ENCODE measurements at places on chromosomes 5 and 9.

- no peak for DNase-seq
Observed at GRCh38 chr5:115271295-115272050, 8.8 kb upstream of the PGGT1B start.

DNA sequence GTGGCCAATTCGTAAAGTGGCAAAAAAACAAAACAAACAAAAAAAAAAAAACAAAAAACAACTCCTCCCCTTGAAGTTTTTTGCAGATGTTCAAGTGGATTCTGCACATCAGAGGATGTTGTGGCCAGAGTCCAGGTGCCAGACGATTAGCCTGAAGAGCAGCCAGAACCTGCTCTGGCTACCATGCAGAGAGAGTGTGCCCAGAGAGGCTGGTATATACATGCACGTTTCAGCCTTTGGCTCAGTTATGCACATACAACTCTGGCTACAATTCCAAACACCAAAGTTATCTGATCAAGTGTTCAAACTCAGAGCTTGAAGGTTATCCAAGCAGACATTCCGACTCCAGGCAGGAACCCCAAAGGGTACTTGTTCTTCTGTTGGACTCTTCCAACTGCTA lies 34.7 kb downstream of the GGTA1 start:
- DNase-seq, result no peak

DNA sequence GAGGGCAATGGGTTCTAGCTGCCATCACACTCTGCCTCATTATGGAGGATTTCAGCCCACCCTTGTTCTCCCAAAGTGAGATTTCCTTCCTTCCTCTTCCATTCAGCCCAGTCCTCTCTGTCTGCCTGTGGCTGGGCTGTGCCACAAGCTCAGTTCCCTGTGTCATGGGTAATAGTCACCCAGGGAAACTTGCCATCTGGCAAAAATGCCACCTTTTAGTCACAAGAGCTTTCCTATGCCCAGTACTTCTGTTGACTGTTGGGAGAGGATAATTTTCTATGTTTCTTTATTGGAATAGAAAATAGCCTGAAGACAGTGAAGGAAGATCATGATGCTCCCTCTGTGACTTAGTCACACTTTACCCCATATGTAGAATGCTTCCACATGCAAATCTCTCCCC lies 71.4 kb downstream of the TLR4 start:
- DNase-seq, result no peak

DNA sequence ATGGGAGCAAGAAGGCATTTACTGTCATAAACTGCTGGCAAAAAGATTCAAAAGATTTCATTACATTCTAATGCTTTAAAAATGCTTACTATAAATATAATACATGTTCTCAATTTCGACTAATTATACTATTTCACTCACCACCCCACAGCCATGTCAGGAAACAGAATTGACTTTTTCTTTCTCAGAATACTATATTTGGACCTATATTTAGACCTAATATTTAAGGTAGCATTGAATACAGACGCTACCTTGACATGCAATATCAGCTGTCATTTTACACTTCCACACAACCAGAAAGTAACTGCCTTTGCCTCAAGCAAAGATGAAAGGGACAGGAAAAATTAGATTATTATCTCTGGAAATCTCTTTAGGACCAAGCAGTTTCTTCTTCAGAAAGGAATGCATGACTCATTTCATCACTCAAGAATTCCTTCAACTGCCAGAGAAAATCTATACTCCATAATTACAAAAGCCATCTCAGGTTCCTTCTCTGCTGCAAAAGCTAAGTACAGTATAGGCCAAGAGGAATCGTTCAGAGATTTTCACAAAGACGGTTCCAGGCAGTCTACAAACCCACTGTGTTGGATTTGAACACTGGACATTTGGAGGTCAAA lies 11.8 kb upstream of the UBE2QL1 start:
- DNase-seq, result no peak

GRCh38 chr9:10876333-10876732 lies 263.5 kb upstream of the PTPRD start:
- DNase-seq, result no peak

- no peak for DNase-seq
Observed at GRCh38 chr5:160646033-160646432, 206.0 kb downstream of the ATP10B start.

DNA sequence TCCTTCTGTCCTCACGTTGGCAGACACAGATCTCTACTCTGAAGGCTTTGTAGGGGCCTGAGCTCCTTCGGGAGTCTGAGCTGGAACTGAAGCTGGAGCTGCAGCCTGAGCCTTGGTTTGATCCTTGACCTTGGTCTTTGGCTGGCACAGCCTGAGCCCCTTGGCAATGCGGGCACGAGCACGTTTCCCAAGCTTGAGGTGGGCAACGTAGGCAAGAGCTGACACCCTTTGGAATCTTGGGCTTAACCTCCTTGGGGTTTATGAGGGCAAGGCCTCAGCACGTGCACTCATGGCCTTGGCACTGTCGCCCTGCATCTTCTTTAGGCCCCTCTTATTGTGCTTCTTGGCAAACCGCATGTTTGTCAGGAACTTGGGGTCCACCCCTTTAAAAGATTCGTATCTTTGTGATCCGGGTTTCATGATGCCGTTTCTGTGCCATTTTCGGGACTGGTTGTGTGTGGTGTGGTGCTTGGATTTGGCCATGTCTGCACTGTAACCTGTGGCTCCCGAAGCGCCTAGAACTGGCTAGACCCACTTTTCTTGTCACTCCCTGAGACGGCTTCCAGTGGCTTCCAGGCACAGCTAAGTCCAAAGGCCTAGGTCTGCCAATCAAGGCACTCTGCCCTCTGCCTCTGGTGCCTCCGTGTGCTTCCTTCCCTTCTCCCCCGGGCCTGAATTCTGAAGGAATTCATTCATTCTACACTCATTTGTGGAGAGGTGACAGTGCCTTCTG lies 1.4 kb downstream of the SUSD1 start:
- no peak for DNase-seq

- DNase-seq, result no peak
Observed at GRCh38 chr9:36132086-36132485, 4.4 kb upstream of the GLIPR2 start.

- DNase-seq, result no peak
Observed at GRCh38 chr5:132080595-132080994, 7.0 kb downstream of the CSF2 start.
